PC-9 (cell line): ENCODE measurements at places on chromosomes 3 and 15. TPM values are rescaled to one million over a fixed set of nuclear protein-coding genes. Genes with fewer than 3 reads are reported as not detected.

CA12 gene
- 3.8 and 4.6 TPM in 2 replicates for total RNA-seq

GRCh38 chr3:28122227-28122626 is 119.2 kb upstream of the CMC1 start:
- no peaks in the 10 kb centered on the region for H3K27me3 ChIP-seq
- DNase-seq: no peak
- H3K27ac ChIP-seq: no peak overlapping the region
- no peaks in the 10 kb centered on the region for H3K36me3 ChIP-seq
- H3K4me1 ChIP-seq: no peaks in the 10 kb centered on the region; the same call in 1 of the 2 replicates

DNA sequence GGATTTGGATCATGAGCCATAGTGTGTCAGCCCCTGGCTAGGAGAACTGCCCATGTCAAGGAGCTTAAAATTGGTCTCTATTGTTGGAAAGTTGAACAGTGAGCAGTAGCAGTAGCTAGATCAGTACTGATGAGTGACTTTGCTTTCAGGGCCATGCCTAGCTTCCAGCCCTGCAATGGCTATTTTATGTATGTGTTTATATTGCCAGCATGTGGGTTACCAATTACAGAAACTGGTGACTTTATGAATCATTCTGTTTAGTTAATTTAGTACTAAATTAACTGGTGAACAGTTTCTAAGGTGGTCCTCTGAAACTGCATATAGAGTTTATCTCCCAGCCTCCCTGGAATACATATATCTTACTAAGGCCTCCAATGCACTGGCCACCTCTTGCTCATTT is 908.1 kb upstream of the ALCAM start:
- no peaks in the 10 kb centered on the region for H3K4me1 ChIP-seq
- no peak overlapping the region for H3K27ac ChIP-seq
- no peak for DNase-seq
- H3K36me3 ChIP-seq: no peaks in the 10 kb centered on the region
- H3K27me3 ChIP-seq: no peaks in the 10 kb centered on the region

- H3K27me3 ChIP-seq: no peaks in the 10 kb centered on the region
- no peak for DNase-seq
- H3K27ac ChIP-seq: no peak overlapping the region
- peaks cover 1% of the 10 kb centered on the region; the same call in 1 of the 2 replicates for H3K4me1 ChIP-seq
These were observed 14.1 kb downstream of the SIDT1 start for GRCh38 chr3:113546414-113546893.

- H3K4me1 ChIP-seq: 0 out of 2 replicates have a peak, but pooled peaks cover 2% of the 10 kb centered on the region
- no peak overlapping the region for H3K27ac ChIP-seq
- no peak for DNase-seq
- no peaks in the 10 kb centered on the region for H3K27me3 ChIP-seq
- H3K36me3 ChIP-seq: no peaks in the 10 kb centered on the region
These were observed 128.4 kb upstream of the TP63 start for GRCh38 chr3:189502676-189503257.

DNA sequence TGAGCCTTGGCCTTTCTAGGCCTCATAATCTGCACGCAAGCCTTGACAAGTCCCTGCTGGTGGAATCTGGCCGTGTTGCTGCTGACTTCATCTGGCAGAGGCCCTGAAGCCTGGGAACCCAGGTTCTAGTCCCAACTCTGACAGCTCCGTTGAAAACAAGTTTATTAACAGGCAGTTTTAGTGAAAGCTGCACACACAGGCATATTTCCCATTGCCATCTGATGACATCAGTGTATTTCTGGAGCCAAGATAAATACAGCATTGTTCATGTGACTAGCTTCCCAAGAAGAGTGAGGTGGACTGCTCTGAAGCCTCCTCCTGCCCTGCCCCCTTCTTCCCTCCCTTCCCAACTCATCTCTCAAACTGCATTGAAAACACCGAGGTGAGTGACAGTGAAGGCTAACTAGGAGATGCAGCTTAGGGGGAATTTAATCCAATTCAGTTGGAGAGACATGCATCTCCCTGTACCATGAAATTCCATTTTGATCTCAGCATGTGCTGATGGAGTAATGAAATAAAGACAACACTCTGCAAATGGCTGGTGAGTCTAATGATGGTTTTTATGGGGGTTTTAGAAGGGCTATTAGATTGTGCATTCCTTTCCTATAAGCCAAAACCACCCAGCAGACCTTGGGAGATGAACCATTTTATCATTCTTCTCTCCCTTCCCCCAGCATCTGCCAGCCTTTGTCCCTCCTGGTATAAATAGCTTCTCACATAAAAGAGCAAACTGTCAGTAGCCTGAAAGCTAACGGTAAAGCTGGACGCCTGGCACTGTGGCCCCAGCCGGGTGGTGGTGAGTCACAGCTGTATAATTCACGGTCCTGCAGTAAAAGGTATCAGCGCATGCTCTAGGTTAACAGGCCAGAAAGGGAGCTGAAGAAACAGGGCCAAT is 38.0 kb downstream of the PRICKLE2 start:
- DNase-seq: peak; percentile 46
- peaks cover 50% of the 10 kb centered on the region for H3K4me1 ChIP-seq
- no peaks in the 10 kb centered on the region for H3K36me3 ChIP-seq
- H3K4me3 ChIP-seq: no peak overlapping the region
- H3K27ac ChIP-seq: peak overlapping the region; percentile 29; the same call in 1 of the 2 replicates
- no peaks in the 10 kb centered on the region for H3K27me3 ChIP-seq

ST6GAL1 gene
- total RNA-seq: 25.6 and 41.4 TPM in 2 replicates

DNAH12 gene
- total RNA-seq: 0.10 and 0.22 TPM in 2 replicates

GRCh38 chr3:64291345-64291744 is 66.1 kb upstream of the PRICKLE2 start:
- H3K4me1 ChIP-seq: peaks cover 20% of the 10 kb centered on the region
- no peaks in the 10 kb centered on the region for H3K27me3 ChIP-seq
- H3K36me3 ChIP-seq: no peaks in the 10 kb centered on the region

GRCh38 chr3:188196232-188196990 is 42.5 kb downstream of the LPP start:
- H3K27ac ChIP-seq: no peak overlapping the region
- no peak overlapping the region for H3K4me3 ChIP-seq
- no peak for DNase-seq
- H3K27me3 ChIP-seq: no peaks in the 10 kb centered on the region
- peaks cover 7% of the 10 kb centered on the region; the same call in 1 of the 2 replicates for H3K36me3 ChIP-seq
- H3K4me1 ChIP-seq: peaks cover 24% of the 10 kb centered on the region

AP3B2 gene
- not detected in 2 replicates for total RNA-seq

AGBL1 gene
- not detected in 2 replicates for total RNA-seq

PYDC2 gene
- not detected in 2 replicates for total RNA-seq

- H3K27me3 ChIP-seq: peaks cover 35% of the 10 kb centered on the region
- no peak overlapping the region for H3K27ac ChIP-seq
- DNase-seq: no peak
- no peak overlapping the region for H3K4me3 ChIP-seq
These were observed 51.8 kb upstream of the ADPGK start for GRCh38 chr15:72835294-72835890.

GRCh38 chr3:187919048-187919447 is 173.8 kb upstream of the BCL6 start:
- no peak overlapping the region for H3K4me3 ChIP-seq
- H3K4me1 ChIP-seq: peaks cover 94% of the 10 kb centered on the region
- H3K27ac ChIP-seq: no peak overlapping the region
- H3K36me3 ChIP-seq: 0 out of 2 replicates have a peak, but pooled peaks cover 1% of the 10 kb centered on the region
- no peaks in the 10 kb centered on the region for H3K27me3 ChIP-seq

GRCh38 chr3:65979731-65980130 is 59.0 kb downstream of the MAGI1 start:
- no peak overlapping the region for H3K4me3 ChIP-seq
- H3K27me3 ChIP-seq: no peaks in the 10 kb centered on the region
- no peak for DNase-seq
- no peaks in the 10 kb centered on the region for H3K36me3 ChIP-seq

- no peak overlapping the region for H3K27ac ChIP-seq
- H3K4me1 ChIP-seq: no peaks in the 10 kb centered on the region
- H3K27me3 ChIP-seq: no peaks in the 10 kb centered on the region
- no peak for DNase-seq
- no peaks in the 10 kb centered on the region for H3K36me3 ChIP-seq
- no peak overlapping the region for H3K4me3 ChIP-seq
These were observed 312.7 kb downstream of the MFSD1 start for GRCh38 chr3:159114582-159114981.

CACNA2D2 gene
- total RNA-seq: not detected in 2 replicates

HCLS1 gene
- 2.2 and 2.6 TPM in 2 replicates for total RNA-seq

- peak overlapping the region; percentile 35; the same call in 1 of the 2 replicates for H3K27ac ChIP-seq
- peaks cover 11% of the 10 kb centered on the region; the same call in 1 of the 2 replicates for H3K36me3 ChIP-seq
- 0 out of 2 replicates have a peak, but pooled peaks cover 8% of the 10 kb centered on the region for H3K4me1 ChIP-seq
- no peak overlapping the region for H3K4me3 ChIP-seq
- no peak for DNase-seq
These were observed 8.9 kb downstream of the ICE2 start for GRCh38 chr15:60469893-60470641.

- no peaks in the 10 kb centered on the region for H3K36me3 ChIP-seq
- no peak overlapping the region for H3K4me3 ChIP-seq
- DNase-seq: no peak
- peaks cover 12% of the 10 kb centered on the region for H3K4me1 ChIP-seq
- H3K27ac ChIP-seq: no peak overlapping the region
These were observed 114.6 kb downstream of the XXYLT1 start for GRCh38 chr3:195156286-195156890.

GOLGA6L22 gene
- total RNA-seq: not detected in 2 replicates

FAM43A gene
- 8.8 and 12.8 TPM in 2 replicates for total RNA-seq

ZBBX gene
- total RNA-seq: 0.38 and 0.85 TPM in 2 replicates

PIK3R4 gene
- total RNA-seq: 28.7 and 35.2 TPM in 2 replicates

DNA sequence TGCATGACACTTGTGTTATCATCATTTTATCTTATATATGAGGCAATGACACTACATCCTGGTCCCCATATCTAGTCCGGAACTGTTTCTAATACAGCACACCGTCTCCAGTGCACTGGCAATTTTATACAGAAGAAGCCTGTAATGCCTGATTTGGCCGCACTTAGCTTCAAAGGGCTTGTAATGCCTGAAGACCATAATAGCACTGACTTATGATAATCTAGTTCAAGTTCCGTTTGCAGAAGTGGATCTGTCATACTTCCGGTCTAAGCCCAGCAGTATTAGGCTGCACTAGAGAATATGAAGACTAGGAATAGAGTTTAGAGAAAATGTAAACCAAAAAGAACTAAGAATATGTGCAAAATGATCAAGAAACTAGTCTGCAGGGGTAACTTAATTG is 1.3 kb downstream of the BNIP2 start:
- no peaks in the 10 kb centered on the region for H3K27me3 ChIP-seq
- H3K36me3 ChIP-seq: no peaks in the 10 kb centered on the region
- peak overlapping the region; percentile 95 for H3K27ac ChIP-seq

GLDN gene
- not detected in 2 replicates for total RNA-seq

- no peaks in the 10 kb centered on the region for H3K27me3 ChIP-seq
- H3K4me1 ChIP-seq: 0 out of 2 replicates have a peak, but pooled peaks cover 9% of the 10 kb centered on the region
- no peak for DNase-seq
- 0 out of 2 replicates have a peak overlapping the region, but pooled peaks have one; percentile 9 for H3K27ac ChIP-seq
- H3K4me3 ChIP-seq: no peak overlapping the region
These were observed 23.2 kb downstream of the SMARCC1 start for GRCh38 chr3:47758261-47759025.

- no peaks in the 10 kb centered on the region for H3K36me3 ChIP-seq
- H3K27ac ChIP-seq: no peak within 1 kb of the TSS
- no peak for DNase-seq
- no peak within 1 kb of the TSS for H3K4me3 ChIP-seq
- no peaks in the 10 kb centered on the region for H3K4me1 ChIP-seq
These were observed at the start of gene EIF4E3 for GRCh38 chr3:71725271-71725991. Gene EIF4E3, minus strand, starts transcription at chr3:71725402. Its CDS starts 35 bp downstream, at chr3:71725367.

DNA sequence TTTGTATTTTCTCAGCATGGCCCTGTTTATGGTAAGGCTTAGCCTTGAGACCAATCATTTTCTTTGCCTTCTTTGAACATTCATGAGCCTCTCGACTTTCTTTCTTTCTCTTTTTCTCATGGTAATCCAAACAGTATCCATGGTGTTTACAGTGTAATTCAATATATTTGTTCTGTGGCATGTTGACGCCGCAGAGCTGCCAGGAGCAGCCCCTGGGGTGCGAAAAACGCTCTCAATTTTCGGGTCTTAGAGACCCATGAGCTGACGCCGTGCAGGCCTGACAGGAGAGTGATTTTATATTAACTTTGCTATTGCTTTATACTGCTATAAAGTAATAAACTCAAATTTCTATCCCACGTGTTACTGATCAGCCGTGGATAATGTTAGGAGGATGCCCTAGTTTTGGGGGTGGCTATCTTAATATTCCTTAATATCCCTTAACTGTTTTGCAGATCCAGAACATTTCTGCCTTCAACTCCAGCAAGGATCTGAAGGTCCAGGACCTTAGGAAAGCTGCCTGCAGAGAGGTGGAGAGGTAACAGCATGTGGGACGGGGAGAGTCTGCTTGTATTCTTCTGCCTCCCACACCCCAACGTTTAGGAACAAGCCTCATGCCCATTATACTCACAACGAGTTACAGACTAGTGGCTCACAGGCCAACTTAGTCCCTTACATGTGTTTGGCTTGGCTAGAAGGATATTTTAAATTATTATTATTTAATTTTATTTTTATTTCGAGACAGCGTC is 29.3 kb upstream of the MYO1E start:
- no peaks in the 10 kb centered on the region for H3K4me1 ChIP-seq
- DNase-seq: no peak
- no peaks in the 10 kb centered on the region for H3K27me3 ChIP-seq
- no peak overlapping the region for H3K4me3 ChIP-seq
- no peak overlapping the region for H3K27ac ChIP-seq
- no peaks in the 10 kb centered on the region for H3K36me3 ChIP-seq

GRCh38 chr3:39299279-39299678 is 19.4 kb upstream of the CX3CR1 start:
- H3K4me3 ChIP-seq: no peak overlapping the region
- H3K27me3 ChIP-seq: peaks cover 22% of the 10 kb centered on the region
- H3K4me1 ChIP-seq: no peaks in the 10 kb centered on the region
- no peaks in the 10 kb centered on the region for H3K36me3 ChIP-seq

- DNase-seq: no peak
- no peak overlapping the region for H3K4me3 ChIP-seq
- no peaks in the 10 kb centered on the region for H3K4me1 ChIP-seq
- H3K27ac ChIP-seq: no peak overlapping the region
- no peaks in the 10 kb centered on the region for H3K36me3 ChIP-seq
- no peaks in the 10 kb centered on the region for H3K27me3 ChIP-seq
These were observed 416.5 kb downstream of the PLCL2 start for GRCh38 chr3:17301271-17301670.

DNA sequence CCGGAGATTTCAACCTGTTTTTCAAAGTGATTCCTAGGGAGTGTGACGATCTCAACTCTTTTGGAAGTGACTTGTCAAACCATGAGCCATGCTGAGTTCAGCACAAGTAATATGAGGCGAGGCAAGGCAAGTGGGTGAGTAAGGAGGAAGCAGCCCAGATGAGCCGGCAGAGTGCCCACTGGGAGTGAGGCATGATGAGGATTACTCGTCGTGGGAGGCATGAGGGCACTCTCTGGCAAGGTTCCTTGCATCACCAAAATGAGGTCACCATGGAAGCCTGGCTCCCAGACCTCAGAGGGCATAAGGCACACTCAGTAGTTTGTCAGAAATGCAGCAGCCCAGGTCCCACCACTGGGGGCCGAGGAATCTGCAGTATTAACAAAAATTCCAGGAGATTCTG is 636.1 kb downstream of the MAGI1 start:
- H3K4me3 ChIP-seq: no peak overlapping the region
- no peaks in the 10 kb centered on the region for H3K27me3 ChIP-seq
- no peaks in the 10 kb centered on the region for H3K36me3 ChIP-seq
- peak; percentile 56 for DNase-seq
- H3K4me1 ChIP-seq: no peaks in the 10 kb centered on the region
